ENCODE measurements at places on chromosomes 13 and 19.

- DNase-seq, result no peak
Measured at GRCh38 chr19:45146251-45146650, 14.5 kb downstream of the NKPD1 start.

DNA sequence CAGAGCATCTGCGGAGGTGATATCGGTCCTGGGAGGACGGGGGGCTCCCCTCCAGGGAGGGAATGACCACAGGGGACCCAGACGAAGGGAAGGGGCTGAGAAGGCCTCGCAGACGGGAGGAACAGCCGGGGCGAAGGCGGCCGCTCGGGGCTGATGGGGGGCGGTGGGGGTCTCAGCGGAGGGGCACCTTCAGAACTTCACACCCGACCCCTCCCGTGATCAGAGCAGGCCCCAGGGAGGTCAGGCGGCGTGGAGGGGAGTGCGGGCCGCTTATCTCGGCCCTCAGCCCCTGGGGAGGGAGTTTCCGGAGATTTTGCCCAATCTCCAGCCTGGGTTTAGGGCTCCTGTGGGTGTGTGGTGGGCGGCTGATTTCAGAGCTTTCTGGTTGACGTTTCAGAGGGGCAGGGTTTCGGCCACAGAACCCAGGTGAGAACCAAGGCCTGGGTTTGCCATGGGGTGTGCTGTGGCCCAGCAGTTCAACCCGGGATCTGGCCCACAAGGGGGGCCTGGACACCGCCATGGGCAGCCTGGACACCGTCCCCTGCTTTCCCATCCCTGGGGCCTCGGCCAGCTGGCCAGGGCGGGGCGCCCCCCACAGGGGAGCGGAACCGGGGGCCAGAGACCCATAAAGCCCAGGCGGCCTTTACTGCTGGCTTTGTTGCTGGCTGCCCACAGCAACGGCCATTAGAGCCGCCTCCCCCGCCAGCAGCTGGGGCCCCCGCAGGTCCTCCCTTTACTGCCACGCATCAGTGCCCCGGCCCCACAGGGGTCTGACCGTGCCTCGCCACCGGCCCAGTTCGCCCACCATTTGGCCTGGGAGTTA lies 29.0 kb downstream of the ARID3A start:
- no peak for DNase-seq

GRCh38 chr13:66513728-66514127 lies 716.4 kb downstream of the PCDH9 start:
- no peak for DNase-seq

- DNase-seq, result no peak
Measured at GRCh38 chr13:32829269-32829668, 187.0 kb upstream of the KL start.

DNA sequence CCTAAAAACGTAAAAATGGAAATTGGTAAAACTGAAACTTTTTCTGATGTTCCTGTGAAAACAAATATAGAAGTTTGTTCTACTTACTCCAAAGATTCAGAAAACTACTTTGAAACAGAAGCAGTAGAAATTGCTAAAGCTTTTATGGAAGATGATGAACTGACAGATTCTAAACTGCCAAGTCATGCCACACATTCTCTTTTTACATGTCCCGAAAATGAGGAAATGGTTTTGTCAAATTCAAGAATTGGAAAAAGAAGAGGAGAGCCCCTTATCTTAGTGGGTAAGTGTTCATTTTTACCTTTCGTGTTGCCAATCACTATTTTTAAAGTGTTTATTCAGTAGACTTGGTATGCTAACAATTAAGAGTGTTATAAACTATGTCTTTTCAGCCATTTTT lies 25.6 kb downstream of the BRCA2 start:
- DNase-seq, result no peak

- no peak for DNase-seq
Measured at GRCh38 chr13:36850790-36851438, 31.9 kb downstream of the RFXAP start.

DNA sequence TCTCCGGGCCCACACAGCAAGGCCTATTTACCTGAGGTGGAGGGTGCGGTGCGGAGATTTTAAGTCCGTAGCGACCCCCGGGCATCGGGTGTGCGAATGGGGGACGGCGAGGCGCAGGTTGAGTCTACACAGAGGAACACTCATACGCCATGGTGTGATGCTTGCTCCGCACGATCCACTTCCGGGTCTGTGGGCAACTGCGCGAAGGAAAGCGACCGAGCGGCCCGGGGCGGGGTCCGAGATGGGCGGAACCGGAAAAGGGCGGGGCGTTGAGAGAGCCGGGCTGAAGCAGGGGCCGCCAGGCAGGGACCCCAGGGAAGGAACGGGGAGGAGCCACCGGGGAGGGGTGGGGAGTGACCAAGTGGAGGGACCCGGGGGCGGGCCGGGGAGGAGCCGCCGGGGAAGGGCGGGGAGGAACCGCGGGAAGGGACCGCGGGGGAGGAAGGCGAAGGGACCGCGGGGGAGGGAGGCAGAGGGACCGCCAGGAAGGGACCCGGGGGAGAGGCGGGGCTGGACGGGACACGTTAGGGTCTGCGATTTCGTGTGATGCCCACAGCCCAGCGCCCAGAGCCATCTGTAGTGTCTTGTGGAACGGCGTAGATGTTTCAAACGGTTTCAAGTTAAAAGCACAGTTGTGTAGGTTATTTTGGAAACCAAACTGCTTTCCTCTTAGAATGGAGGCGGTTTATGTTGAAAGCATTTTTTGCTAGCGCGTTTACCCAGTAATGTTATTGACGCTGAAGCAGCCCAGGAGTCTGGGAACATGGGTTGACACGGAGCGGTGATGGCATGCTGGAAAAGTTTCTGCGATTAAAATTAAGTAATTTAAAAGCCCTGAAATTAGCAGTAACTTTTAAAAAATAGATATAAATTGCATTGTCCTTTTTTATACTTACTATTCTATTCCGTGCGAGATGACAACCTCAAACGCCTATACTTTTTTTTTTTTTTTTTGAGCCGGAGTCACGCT lies at the start of gene ZNF160:
Gene ZNF160 (minus strand): TSS at position 189 of the 970 bp plus-strand sequence. CDS start 17,146 bp downstream, outside the sequence.
- DNase-seq, result peak; percentile 90

DNA sequence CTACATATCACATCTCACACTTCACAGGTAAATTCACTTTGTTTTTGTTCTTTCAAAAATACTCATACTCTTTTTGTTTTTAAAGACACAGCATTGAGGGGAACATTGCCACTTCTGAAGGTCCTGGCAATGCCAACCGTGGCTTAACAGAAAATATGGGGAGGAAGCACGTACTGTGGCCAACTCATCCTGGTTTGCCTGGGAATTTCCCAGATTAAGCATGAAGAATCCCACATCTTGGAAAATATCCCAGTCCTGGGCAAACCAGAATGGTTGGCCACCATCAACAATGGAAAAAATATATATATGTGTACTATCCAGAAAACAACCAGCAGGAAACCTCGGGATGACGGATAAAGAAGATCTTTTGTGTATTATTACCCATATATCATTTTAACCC lies 1032.2 kb upstream of the SLC10A2 start:
- no peak for DNase-seq

DNA sequence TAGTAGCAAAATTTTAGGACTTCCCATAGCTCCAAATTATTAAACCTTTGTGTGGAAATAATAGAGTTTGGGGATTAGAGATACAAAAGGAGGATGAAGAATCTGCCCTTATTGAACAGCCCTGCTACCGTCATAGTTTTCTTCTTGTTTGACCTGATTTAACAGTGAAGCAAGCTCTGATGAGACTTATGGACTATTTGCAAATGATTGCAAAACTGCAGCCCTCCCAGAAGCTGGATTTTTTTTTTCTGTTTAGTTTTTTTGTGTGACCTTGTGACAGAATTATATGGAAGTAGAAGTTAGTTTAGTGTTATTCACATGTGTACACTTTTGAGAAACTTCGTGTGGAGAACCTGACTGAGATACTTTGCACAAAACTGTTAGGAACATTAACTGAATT lies 267.8 kb downstream of the KCNRG start:
- no peak for DNase-seq

- DNase-seq, result no peak
Measured at GRCh38 chr19:679418-680286, 3.5 kb downstream of the FSTL3 start.

GRCh38 chr13:36553491-36553890 lies 120.3 kb upstream of the SERTM1 start:
- DNase-seq, result no peak

GRCh38 chr13:37651891-37652290 lies 53.3 kb upstream of the POSTN start:
- DNase-seq, result no peak

GRCh38 chr13:50914848-50915247 lies 5.3 kb downstream of the RNASEH2B start:
- no peak for DNase-seq

DNA sequence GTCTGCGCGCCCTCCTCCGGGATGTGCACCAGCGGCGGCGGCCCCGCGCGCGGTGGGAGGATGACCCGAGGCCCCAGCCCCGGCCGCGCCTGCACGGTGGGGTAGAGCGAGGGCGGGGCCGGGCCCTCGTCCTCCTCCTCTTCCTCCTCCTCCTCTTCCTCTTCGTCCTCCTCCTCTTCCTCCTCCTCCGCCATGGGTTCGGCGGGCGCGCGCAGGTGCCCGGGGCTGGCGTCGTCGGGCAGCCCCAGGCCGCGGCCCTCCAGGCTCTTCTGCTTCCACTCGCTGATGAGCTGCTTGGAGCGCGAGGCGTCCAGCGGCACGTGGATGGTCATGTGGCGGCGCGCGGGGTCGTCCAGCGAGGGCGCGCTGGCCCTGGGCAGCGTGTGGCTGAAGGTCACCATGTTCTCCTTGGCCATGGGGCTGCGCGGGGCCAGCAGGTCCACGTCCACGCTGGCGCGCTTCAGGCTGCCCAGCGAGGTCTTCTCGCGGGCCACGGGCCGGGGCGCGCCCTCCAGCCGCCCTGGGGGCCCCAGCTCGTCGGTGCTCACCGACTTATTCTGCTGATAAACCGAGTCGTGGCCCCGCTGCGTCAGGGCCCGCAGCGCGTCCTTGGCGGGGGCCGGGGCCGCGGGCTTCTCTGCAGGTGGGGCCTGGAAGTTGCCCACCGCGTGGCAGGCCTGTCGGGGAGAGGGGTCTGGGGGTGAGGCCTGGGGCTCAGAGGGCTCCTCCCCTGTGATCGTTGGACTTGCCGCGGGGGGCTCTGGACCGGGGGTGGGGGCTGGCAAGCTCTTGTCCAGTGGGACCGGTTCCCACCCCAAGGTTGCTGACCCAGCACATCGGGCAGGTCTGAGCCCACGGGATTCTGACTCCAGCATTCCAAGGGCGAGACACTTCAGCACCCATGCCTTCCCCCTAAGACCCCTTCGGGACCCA lies 8.3 kb downstream of the PLPPR3 start:
- no peak for DNase-seq

- no peak for DNase-seq
Measured at GRCh38 chr13:73816702-73817101, 317.5 kb downstream of the KLF12 start.

- no peak for DNase-seq
Measured at GRCh38 chr19:14218620-14219330, 12.8 kb upstream of the ADGRL1 start.

GRCh38 chr13:35593651-35594050 lies 117.2 kb upstream of the MAB21L1 start:
- DNase-seq, result no peak

DNA sequence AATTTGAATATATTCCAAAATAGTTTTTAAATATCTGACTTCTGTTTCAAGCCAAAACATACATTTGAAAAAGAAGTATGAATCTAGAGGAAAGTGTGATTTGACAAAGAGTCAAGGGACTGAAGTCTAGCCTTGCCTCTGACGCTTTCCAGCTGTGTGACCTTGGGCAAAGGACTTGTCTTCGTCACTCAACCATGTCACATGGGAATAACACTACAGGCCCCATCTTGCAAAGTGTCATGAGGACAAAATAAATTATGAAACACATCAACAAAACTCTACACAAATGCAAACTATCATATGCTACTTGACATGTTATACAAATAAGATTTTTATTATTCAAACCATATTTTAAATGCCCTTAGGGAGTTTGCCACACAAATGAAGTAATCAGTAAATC lies 73.0 kb downstream of the CYSLTR2 start:
- DNase-seq, result no peak

DNA sequence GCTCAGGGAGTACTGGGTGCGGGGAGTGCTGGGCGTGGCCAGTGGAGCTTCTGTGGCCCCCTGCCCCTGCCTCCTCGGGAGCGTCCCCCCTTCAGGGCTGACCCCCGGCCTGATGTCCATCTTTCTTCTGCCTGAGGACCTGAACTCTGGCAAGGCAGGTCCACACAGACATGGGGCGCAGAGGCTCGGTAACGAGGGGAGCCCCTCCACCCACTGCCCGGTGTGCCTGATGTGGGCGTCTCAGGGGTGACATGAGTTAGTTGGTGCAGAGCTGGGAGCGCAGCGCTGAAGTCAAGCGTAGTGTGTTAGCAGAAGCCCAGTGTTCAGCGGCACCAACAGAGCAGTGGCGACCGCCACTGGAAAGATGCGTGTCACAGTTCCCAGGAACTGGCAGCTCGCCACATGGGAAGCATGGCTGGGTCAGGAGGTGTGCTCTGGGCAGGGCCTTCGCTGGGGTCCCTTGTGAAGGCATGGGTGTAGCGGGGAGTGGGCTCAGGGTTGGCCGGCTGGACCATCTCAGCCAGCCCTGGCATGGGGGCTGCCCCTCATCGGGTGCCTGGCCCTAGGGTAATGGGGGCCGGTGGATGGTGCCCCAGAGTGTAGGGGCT lies 11.5 kb downstream of the THOP1 start:
- DNase-seq, result no peak

DNA sequence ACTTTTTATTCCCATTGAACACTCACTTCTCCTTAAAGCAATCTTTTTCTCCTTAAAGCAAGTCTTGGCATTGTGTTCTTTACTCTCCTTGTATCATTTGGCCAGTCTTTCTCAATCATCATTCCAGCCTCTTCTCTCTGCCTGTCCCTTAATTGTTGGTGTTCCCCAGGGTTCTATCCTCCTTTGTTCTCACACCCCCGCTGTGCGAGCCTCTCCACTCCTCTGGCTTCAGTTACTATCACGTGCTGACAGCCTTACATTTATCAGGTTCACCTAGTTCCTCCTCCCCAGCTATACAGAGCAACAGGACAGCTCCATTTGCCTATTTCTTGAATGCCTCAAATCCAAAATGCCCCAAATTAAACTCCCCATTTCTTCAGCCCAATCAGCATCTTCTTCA lies 24.6 kb downstream of the CYSLTR2 start:
- DNase-seq, result no peak

DNA sequence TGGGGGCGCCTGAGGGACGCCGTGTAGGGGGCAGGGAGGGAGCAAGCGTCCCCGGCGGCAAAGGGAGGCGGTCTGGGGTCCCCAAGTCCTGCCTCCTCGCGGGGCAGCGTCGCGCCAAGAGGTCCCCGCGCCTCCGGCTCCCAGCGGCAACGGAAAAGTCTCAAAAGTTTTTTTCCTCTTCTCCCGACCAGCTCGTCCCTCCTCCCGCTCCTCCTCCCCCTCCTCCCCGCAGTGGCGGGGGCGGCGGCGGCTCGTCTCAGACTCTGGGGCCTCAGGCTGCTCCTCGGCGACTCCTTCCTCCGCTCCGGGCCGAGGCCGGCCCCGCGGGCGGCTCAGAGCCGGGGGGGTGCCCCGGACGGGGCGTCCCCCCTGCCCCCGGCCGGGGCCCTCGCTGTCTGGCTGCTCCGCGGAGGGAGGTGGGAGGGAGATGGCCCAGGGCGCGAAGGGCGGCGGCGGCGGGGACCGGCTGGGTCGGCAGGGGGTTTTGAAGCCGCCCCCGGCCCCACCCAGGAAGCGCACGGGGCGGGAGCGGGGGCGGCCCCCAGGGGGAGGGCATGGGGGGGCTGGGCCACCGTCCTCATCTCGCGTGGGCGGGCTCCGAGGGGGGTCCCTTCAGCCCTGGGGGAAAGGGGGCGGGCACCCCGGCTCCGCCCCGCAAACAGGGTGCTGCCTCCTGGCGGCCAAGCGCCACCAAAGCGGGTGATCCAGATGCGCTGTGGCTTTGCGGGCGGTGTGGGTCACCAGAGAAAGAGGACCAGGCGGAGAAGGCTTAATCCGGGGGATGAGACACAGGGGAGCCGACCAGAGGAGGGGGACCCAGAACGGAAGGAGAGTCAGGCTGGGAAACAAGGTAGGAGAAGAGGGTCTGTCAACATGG lies at the start of gene TGFB1:
Gene TGFB1 (minus strand): TSS at position 457 of the 877 bp plus-strand sequence. CDS start 878 bp downstream, outside the sequence.
- DNase-seq, result no peak
